ENCODE measurements at places on chromosomes 3 and 15. TPM values are rescaled to one million over a fixed set of nuclear protein-coding genes. Genes with fewer than 3 reads are reported as not detected.

GRCh38 chr3:98772022-98772421 is 8.9 kb downstream of the ST3GAL6 start:
- no peaks in the 10 kb centered on the region for H3K4me1 ChIP-seq
- no peak overlapping the region for H3K27ac ChIP-seq
- H3K36me3 ChIP-seq: no peaks in the 10 kb centered on the region

The CELF6 gene
- 0.20 TPM for total RNA-seq

- peaks cover 8% of the 10 kb centered on the region for H3K36me3 ChIP-seq
- H3K4me3 ChIP-seq: peak within 1 kb of the TSS; percentile 100
- peak; percentile 85 for DNase-seq
- H3K4me1 ChIP-seq: peaks cover 31% of the 10 kb centered on the region
- no peaks in the 10 kb centered on the region for H3K27me3 ChIP-seq
- H3K27ac ChIP-seq: peak within 1 kb of the TSS; percentile 99
Observed at GRCh38 chr3:101512646-101513418, at the start of gene SENP7. SENP7 (minus strand) TSS chr3:101513212; CDS start chr3:101513130, 82 bp downstream.

The MEGF11 gene
- not detected for total RNA-seq

GRCh38 chr3:132818251-132818650 is 96.0 kb upstream of the NPHP3 start:
- no peak for DNase-seq
- H3K27me3 ChIP-seq: peaks cover 1% of the 10 kb centered on the region
- H3K4me1 ChIP-seq: no peaks in the 10 kb centered on the region
- H3K4me3 ChIP-seq: no peak overlapping the region

The AP3B2 gene
- 0.16 TPM for total RNA-seq

The CHST13 gene
- not detected for total RNA-seq

The TAGLN3 gene
- 0.89 TPM for total RNA-seq

DNA sequence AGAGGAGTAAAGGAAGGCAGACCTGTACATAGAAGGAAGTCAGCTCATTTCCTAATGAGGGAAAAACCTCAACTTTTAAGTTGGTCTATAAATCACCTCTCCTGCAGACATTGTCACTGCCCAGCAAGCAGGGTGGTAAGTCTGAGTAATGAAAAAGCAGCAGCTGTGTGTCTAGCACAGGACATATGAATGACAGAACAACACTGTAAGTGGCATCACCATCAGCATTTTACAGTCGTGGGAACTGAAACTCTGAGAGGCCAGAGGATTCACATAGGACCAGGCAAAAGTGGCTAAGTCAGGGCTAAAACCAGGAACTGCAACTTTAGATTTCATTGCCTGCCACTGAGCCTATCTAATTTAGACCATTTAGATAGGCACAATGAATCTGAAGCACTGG is 235.6 kb downstream of the CLSTN2 start:
- no peaks in the 10 kb centered on the region for H3K4me1 ChIP-seq
- no peak overlapping the region for H3K27ac ChIP-seq
- H3K36me3 ChIP-seq: no peaks in the 10 kb centered on the region

The RTP1 gene
- not detected for total RNA-seq

- no peaks in the 10 kb centered on the region for H3K27me3 ChIP-seq
- H3K4me1 ChIP-seq: no peaks in the 10 kb centered on the region
- no peak for DNase-seq
- H3K4me3 ChIP-seq: no peak overlapping the region
Observed at GRCh38 chr3:38614091-38614490, 35.4 kb downstream of the SCN5A start.

The STRIT1 gene
- not detected for total RNA-seq

The RPL4 gene
- total RNA-seq: 5,310 TPM

- peaks cover 6% of the 10 kb centered on the region for H3K27me3 ChIP-seq
- no peak overlapping the region for H3K27ac ChIP-seq
- H3K4me3 ChIP-seq: no peak overlapping the region
- no peak for DNase-seq
- no peaks in the 10 kb centered on the region for H3K4me1 ChIP-seq
Observed at GRCh38 chr15:70722266-70723121, 40.9 kb downstream of the UACA start.

DNA sequence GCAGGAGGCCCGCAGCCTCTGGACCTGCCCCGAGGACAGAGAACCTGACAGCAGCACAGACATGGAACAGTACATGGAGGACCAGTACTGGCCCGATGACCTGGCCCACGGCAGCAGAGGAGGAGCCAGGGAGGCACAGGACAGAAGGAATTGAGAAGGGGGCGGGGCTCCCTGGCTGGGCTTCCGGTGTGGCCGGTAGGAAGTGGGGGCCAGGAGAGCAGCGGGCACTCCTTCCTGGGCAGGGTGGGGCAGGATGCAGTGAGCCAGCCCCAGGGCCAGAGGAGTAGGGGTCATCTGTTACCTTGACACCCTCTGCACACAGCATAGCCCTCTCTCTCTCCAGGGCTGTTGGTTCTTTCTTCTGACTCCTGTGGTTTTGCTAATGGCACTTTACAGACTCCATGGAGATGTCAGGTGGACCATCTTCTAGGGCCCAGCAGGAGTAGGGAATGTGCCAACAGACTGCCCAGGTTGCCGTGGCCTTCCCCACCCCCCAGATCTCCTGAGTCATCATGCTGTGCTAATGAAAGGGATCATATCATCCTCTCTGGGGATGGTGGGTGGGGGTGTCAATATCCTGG is 8.6 kb upstream of the ISG20 start:
- H3K4me3 ChIP-seq: no peak overlapping the region
- peak overlapping the region; percentile 85 for H3K27ac ChIP-seq
- peaks cover 87% of the 10 kb centered on the region for H3K4me1 ChIP-seq

- H3K4me1 ChIP-seq: no peaks in the 10 kb centered on the region
- no peaks in the 10 kb centered on the region for H3K36me3 ChIP-seq
- H3K4me3 ChIP-seq: no peak overlapping the region
- no peak overlapping the region for H3K27ac ChIP-seq
- DNase-seq: no peak
Observed at GRCh38 chr3:152922554-152922953, 87.6 kb downstream of the P2RY1 start.

GRCh38 chr15:45523166-45523460 is 558 bp upstream of the SLC30A4 start:
- peak; percentile 3 for DNase-seq
- peaks cover 2% of the 10 kb centered on the region for H3K36me3 ChIP-seq
- H3K27ac ChIP-seq: peak overlapping the region; percentile 44
- H3K4me1 ChIP-seq: peaks cover 19% of the 10 kb centered on the region

The FBXO40 gene
- total RNA-seq: not detected

The SEMA5B gene
- total RNA-seq: not detected

DNA sequence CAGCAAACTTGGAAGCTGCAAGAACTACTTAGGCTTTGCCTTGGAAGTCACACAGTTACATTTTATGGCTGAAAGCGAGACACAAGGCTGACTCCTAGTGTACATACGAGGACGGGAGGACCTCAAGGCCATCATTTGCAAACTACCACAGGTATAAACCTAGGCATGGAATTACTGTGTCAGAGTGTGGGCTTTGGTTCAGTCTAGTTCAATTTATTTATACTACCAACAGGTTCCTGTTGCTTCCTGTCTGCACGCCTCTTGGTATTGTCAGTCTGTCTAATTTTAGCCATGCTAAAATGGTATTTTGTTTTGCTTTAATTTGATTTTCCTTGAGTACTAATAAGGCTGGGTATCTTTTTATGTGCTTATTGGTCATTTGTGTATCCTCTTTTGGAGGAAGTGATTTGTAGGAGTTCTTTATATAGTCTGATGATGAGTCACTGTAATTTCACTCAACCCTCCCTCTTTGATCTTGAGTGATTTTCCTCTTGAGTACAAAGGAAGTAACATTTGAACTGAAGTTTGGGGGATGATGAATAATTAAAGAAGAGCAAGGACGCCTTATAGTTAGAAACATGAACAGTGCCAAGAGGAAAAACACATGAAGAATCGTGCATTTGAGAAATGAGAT is 8.2 kb downstream of the ANKRD34C start:
- peaks cover 25% of the 10 kb centered on the region for H3K27me3 ChIP-seq
- no peak overlapping the region for H3K4me3 ChIP-seq
- peaks cover 5% of the 10 kb centered on the region for H3K4me1 ChIP-seq
- H3K36me3 ChIP-seq: no peaks in the 10 kb centered on the region

The FSIP1 gene
- total RNA-seq: 0.36 TPM

The IGSF10 gene
- not detected for total RNA-seq

- no peaks in the 10 kb centered on the region for H3K36me3 ChIP-seq
- H3K4me3 ChIP-seq: no peak overlapping the region
- H3K4me1 ChIP-seq: no peaks in the 10 kb centered on the region
- DNase-seq: no peak
- H3K27ac ChIP-seq: no peak overlapping the region
Observed at GRCh38 chr15:51708013-51708412, 26.7 kb downstream of the SCG3 start.

DNA sequence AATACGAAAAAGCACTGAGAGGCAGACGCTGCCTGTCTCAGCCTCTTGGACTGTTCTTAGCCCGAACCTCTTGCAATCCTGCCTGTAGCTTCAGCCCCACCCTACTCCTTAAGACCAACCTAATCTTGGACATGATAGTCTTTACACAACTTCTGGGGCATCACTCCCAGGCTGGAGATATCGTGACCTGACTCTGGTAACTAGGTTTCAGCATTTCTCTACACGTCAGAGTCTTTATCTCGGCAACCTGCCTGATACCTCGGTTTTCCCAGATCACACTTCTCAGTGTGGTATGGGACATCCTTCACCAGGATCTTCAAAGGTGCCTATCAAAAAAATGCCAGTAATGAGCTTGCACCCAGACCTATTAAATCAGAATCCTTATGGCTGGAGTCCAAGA is 590.2 kb upstream of the KCNMB2 start:
- H3K27ac ChIP-seq: no peak overlapping the region
- H3K27me3 ChIP-seq: no peaks in the 10 kb centered on the region
- DNase-seq: no peak
- H3K4me3 ChIP-seq: no peak overlapping the region

- peaks cover 12% of the 10 kb centered on the region for H3K4me1 ChIP-seq
- H3K27me3 ChIP-seq: peaks cover 60% of the 10 kb centered on the region
- no peak overlapping the region for H3K27ac ChIP-seq
- H3K4me3 ChIP-seq: no peak overlapping the region
Observed at GRCh38 chr15:51096976-51097375, 2.3 kb upstream of the TNFAIP8L3 start.

GRCh38 chr3:15794303-15794771 is 3.4 kb downstream of the ANKRD28 start:
- peaks cover 63% of the 10 kb centered on the region for H3K4me1 ChIP-seq
- H3K36me3 ChIP-seq: peaks cover 35% of the 10 kb centered on the region
- no peaks in the 10 kb centered on the region for H3K27me3 ChIP-seq
- peak overlapping the region; percentile 80 for H3K27ac ChIP-seq
- H3K4me3 ChIP-seq: peak overlapping the region; percentile 41
- peak; percentile 41 for DNase-seq

GRCh38 chr3:64344721-64345207 is 119.5 kb upstream of the PRICKLE2 start:
- no peak overlapping the region for H3K27ac ChIP-seq
- H3K4me1 ChIP-seq: no peaks in the 10 kb centered on the region
- no peak for DNase-seq
- no peak overlapping the region for H3K4me3 ChIP-seq

GRCh38 chr3:133573629-133574194 is at the start of gene CDV3:
CDV3 (plus strand) TSS chr3:133573686; CDS start chr3:133574045, 359 bp downstream.
- no peak for DNase-seq
- H3K27ac ChIP-seq: peak within 1 kb of the TSS; percentile 100
- H3K27me3 ChIP-seq: no peaks in the 10 kb centered on the region
- peaks cover 48% of the 10 kb centered on the region for H3K4me1 ChIP-seq
- peak within 1 kb of the TSS; percentile 90 for H3K4me3 ChIP-seq
- peaks cover 41% of the 10 kb centered on the region for H3K36me3 ChIP-seq

The CFAP92 gene
- total RNA-seq: 0.83 TPM

GRCh38 chr15:48031466-48031865 is 89.3 kb upstream of the SLC24A5 start:
- H3K4me3 ChIP-seq: no peak overlapping the region
- H3K4me1 ChIP-seq: no peaks in the 10 kb centered on the region
- H3K27ac ChIP-seq: no peak overlapping the region
- peaks cover 7% of the 10 kb centered on the region for H3K27me3 ChIP-seq
- no peaks in the 10 kb centered on the region for H3K36me3 ChIP-seq

GRCh38 chr3:64088408-64089205 is 65.3 kb upstream of the PSMD6 start:
- no peaks in the 10 kb centered on the region for H3K36me3 ChIP-seq
- no peak overlapping the region for H3K27ac ChIP-seq
- H3K4me1 ChIP-seq: no peaks in the 10 kb centered on the region
- no peak for DNase-seq
- H3K4me3 ChIP-seq: no peak overlapping the region

The C3orf52 gene
- 2.0 TPM for total RNA-seq

DNA sequence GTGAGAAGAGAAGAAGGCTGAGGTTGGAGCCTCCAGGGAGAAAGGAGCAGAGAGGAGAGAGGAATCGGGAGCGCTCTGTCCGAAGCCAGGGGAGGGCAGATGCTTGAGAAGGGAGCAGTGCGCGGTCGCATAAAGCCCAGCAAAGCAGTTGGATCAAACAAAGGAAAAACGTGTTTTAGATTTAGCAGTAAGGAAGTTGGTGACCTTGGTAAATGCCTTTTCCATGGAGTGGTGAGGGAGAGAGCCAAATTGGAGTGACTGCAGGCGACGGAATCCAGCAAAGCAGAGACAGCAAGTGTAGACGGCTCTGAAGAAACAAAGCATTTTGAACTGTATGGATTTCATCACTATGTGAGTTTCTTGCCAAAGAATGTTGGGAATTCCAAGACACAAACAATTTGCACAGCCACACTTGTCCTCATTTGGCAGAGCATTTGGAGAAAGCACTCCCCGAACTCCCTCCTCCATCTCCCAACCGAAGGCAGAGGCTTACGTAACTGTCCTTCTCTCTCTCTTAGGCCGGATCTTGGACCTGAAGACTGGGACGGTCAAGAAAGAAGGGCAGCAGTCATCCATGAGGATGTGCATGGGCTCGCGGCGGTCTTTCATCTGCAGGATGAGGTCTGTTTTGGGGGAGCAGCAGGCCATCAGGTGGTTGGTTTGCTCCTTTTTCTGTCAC is 103.6 kb downstream of the ARNT2 start:
- no peak overlapping the region for H3K27ac ChIP-seq
- H3K27me3 ChIP-seq: peaks cover 2% of the 10 kb centered on the region
- DNase-seq: no peak
- H3K36me3 ChIP-seq: no peaks in the 10 kb centered on the region

- peaks cover 25% of the 10 kb centered on the region for H3K36me3 ChIP-seq
- H3K27me3 ChIP-seq: no peaks in the 10 kb centered on the region
- peak; percentile 61 for DNase-seq
- H3K4me3 ChIP-seq: peak overlapping the region; percentile 86
- H3K27ac ChIP-seq: peak overlapping the region; percentile 89
Observed at GRCh38 chr3:52055537-52056351, 627 bp downstream of the DUSP7 start.

- no peak for DNase-seq
- H3K27me3 ChIP-seq: no peaks in the 10 kb centered on the region
- no peaks in the 10 kb centered on the region for H3K4me1 ChIP-seq
- peaks cover 42% of the 10 kb centered on the region for H3K36me3 ChIP-seq
- no peak overlapping the region for H3K4me3 ChIP-seq
- H3K27ac ChIP-seq: no peak overlapping the region
Observed at GRCh38 chr3:48456456-48456855, 9.9 kb downstream of the ATRIP start.

GRCh38 chr3:127368186-127369032 is 80.6 kb upstream of the PRR20G start:
- H3K4me3 ChIP-seq: no peak overlapping the region
- no peak overlapping the region for H3K27ac ChIP-seq
- no peak for DNase-seq
- H3K27me3 ChIP-seq: peaks cover 5% of the 10 kb centered on the region
- H3K4me1 ChIP-seq: no peaks in the 10 kb centered on the region
- no peaks in the 10 kb centered on the region for H3K36me3 ChIP-seq

GRCh38 chr3:196518966-196519717 is 4.0 kb upstream of the SMCO1 start:
- no peaks in the 10 kb centered on the region for H3K4me1 ChIP-seq
- H3K4me3 ChIP-seq: no peak overlapping the region
- peak; percentile 83 for DNase-seq
- peaks cover 15% of the 10 kb centered on the region for H3K36me3 ChIP-seq
- H3K27me3 ChIP-seq: no peaks in the 10 kb centered on the region
- H3K27ac ChIP-seq: no peak overlapping the region
